ENCODE measurements at places on chromosomes 1 and 21.
A peak's percentile ranks its signal among the peaks of the same experiment; 100 is the strongest.

DNA sequence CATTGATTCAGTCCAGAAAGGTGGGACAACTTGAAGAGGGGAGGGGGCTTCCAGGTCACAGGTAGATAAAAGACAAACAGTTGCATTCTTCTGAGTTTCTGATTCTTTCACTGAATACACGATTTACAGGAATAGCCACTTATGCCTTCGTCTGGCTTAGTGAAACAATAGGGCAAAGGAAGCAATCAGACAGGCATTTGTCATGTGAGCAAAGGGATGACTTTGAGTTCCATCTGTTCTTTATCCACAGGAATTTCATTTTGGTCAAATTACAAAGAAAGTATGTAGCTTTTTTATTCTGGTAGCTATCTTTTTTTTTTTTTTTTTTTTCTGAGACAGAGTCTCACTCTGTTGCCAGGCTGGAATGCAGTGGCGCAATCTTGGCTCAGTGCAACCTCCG, 202.5 kb downstream of the TTLL7 start:
- DNase-seq: no peak

- no peak for DNase-seq
Observed at GRCh38 chr1:28811766-28812668, at the start of gene OPRD1. OPRD1 (plus strand) TSS chr1:28812170; CDS start chr1:28812384, 214 bp downstream.

- no peak for DNase-seq
Observed at GRCh38 chr21:45574081-45574501, 31.9 kb upstream of the SLC19A1 start.

GRCh38 chr1:56676571-56677035, 31.5 kb downstream of the PRKAA2 start:
- DNase-seq: no peak

GRCh38 chr1:114155706-114156105, 2.0 kb upstream of the SYT6 start:
- no peak for DNase-seq

GRCh38 chr1:213291526-213291925, 240.5 kb downstream of the RPS6KC1 start:
- no peak for DNase-seq

DNA sequence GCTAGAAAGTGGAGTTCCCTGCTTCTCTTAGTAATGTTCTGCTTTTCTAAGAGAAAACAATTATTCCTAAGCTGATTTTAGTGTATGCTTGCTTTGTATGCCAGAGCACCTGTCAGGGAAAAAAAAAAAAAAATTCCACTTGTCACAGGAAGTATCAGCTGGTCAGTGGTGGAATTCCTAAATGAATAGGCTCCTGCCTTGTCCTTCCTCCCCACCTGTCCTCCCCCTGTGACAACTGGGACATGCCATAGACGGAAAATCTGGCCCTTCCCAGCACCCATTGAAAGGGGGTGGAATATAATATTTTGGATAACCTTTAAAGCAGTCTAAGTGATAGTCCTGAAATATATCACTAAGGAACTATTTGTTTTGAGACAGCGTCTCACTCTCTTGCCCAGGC, 10.8 kb downstream of the FNDC5 start:
- DNase-seq: no peak

DNA sequence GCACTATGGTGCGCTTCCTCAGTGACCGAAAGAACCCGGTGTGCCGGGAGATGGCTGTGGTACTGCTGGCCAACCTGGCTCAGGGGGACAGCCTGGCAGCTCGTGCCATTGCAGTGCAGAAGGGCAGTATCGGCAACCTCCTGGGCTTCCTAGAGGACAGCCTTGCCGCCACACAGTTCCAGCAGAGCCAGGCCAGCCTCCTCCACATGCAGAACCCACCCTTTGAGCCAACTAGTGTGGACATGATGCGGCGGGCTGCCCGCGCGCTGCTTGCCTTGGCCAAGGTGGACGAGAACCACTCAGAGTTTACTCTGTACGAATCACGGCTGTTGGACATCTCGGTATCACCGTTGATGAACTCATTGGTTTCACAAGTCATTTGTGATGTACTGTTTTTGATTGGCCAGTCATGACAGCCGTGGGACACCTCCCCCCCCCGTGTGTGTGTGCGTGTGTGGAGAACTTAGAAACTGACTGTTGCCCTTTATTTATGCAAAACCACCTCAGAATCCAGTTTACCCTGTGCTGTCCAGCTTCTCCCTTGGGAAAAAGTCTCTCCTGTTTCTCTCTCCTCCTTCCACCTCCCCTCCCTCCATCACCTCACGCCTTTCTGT, 7.3 kb upstream of the PIGV start:
- no peak for DNase-seq

DNA sequence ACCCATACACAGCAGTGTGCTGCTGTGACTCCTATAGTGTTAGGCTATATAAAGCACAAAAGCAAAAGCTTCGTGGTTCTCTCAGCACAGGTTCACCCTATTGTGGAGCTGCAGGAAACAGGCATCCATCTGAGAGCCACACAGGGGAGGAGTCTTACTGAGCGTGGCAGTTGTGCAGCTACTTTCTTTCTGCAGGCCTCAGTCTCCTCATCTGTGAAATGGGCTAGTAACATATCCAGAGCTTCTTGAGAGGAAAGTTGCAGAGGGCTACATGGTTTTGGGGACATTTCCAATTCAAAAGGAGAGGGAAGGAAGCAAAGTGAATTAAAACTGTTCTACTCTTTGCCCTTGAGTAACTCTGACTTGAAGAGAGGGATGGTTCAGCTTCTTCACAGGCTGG, 142.0 kb downstream of the FOXD2 start:
- DNase-seq: no peak

GRCh38 chr1:156885314-156885713, 8.2 kb upstream of the PEAR1 start:
- no peak for DNase-seq

GRCh38 chr1:168845140-168845539, 116.1 kb upstream of the DPT start:
- DNase-seq: no peak

- no peak for DNase-seq
Observed at GRCh38 chr1:4674676-4675075, 20.3 kb downstream of the AJAP1 start.

- DNase-seq: peak; percentile 81
Observed at GRCh38 chr21:37073417-37074196, 553 bp downstream of the TTC3 start.

GRCh38 chr1:44217809-44218410, 4.6 kb downstream of the DMAP1 start:
- DNase-seq: peak; percentile 44

- DNase-seq: no peak
Observed at GRCh38 chr1:94982398-94982797, 55.5 kb upstream of the CNN3 start.

GRCh38 chr1:67393737-67394136, 36.5 kb downstream of the SERBP1 start:
- DNase-seq: no peak

DNA sequence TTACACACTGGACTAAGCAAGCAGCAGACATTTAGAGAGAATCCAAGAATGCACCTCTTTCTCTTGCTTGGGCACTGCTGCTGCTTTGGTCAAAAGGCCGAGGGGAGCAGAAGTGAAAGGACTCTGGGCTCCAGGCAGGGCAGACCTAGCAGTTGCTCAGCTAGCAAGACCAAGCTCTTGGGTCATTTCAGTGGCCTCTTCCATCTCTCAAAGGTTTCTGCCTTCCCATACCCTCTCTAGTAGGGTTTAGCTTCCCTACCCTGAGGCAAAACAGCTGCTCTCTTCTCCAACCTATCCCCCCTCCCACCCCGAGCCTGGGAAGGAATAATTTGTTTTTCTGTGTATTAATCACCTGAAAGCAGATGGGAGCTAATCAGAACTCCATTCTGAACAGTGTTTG, 25.8 kb downstream of the TFAP2E start:
- DNase-seq: no peak

DNA sequence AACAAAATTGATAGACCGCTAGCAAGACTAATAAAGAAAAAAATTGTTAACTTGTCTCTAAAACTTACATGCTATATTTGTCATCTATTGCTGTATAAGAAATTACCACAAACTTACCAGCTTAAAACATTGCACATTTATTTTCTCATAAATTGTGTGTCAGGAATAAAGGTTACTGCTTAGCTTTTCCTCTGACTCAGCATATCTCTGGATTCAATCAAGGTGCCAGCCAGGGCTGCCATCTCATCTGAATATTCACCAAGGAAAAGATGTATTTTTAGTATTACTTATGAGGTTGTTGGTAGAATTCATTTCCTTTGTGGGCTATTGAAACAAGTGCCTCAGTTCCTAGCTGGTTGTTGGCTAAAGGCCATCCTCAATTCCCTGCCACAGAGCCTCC, 912.6 kb upstream of the NEGR1 start:
- no peak for DNase-seq

DNA sequence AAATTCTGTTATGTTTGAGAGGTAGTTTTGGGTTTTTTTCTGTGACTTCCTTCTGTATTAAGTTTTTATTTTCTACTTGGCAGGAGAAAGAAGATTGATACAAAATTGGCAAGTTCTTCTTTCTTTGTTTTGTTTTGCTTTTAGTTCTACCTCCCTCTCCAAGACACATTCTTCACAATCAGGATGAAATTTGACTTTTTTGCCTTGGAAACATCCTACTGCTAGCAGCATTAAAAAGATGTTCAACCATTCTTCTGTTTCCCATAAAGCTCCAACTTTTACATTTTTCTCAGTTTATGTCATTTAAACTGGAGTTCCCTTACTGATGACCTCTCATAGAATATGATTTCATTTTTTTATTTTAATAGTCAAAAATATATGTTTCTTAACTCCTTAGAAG, 234.8 kb downstream of the NCAM2 start:
- no peak for DNase-seq

- no peak for DNase-seq
Observed at GRCh38 chr1:19450811-19451515, 34.4 kb downstream of the CAPZB start.

DNA sequence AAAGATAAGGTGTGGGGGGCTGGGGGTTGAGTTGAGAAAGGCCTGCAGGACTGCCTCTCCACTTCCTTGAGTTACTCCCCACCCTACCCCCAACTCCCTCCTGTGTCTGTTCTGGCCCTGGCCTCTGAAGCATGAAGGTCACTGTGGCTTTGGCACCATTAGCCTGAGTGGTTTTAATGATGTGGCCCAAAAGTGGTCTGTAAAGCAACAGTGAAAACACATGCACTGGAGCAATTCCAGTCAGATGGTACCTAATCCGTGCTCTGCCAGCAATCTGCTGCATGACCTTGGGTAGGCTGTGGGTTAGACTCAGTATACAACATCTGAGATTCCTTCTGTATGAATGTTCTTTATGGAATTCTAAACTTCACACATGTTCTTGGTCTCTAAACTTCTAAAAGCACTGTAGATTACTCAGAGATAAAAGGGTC, 86.5 kb upstream of the ATP1A1 start:
- no peak for DNase-seq

DNA sequence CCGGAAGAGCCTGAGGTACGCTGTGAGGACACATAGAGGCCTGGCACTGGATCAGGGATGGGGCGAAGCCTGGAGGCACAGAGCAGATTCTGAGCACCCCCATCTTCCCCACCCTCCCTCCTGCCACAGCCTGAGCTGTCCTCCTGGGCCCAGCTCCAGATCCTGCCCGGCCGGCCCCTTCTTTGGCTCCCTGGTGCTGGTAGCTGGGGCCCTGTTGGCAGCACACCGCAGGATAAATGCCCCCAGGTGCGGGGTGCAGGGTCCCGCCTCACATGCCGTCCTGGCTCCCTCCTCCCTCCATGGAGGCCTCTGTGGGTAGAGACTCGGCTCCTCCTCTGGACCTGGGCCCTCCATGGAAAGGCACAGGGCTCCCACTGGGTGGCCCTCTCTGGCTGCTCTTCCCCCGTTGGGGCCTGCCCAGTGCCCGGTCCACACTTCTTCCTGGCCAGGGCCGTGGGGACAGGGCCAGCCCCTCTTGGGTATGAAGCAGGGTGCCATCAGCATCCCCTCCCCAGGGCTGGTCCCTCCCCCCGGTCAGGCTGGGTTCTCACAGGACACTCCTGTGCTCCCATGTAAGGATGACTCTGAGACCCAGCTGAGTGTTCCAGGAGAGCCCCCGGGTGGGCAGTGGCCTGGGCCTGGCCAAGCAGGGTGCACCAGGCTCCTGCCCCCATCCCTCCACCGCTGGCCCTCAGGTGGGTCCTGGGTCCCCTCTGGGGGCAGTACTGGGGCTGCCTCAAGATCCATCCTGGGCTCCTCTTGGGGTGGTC, 1.1 kb upstream of the OBSCN start:
- DNase-seq: no peak

DNA sequence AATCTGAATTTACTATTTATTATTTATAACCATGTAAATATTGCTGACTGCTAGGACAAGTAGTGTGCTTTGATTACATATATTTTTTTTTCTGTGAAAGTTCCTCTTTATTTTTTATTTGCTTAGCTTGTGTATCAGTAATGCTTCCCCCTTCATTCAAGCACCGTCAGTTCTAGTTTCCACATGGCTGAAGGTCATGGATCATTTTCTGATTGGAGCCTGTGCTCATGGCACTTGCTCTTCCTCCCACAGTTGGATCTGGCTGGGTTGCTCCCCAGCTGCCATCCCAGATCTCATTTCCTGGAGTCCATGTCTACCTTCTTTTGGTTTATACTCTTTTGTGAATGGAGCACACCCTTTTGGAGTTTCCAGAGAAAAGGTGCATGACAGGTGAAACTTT, 57.0 kb upstream of the IGSF5 start:
- DNase-seq: no peak

DNA sequence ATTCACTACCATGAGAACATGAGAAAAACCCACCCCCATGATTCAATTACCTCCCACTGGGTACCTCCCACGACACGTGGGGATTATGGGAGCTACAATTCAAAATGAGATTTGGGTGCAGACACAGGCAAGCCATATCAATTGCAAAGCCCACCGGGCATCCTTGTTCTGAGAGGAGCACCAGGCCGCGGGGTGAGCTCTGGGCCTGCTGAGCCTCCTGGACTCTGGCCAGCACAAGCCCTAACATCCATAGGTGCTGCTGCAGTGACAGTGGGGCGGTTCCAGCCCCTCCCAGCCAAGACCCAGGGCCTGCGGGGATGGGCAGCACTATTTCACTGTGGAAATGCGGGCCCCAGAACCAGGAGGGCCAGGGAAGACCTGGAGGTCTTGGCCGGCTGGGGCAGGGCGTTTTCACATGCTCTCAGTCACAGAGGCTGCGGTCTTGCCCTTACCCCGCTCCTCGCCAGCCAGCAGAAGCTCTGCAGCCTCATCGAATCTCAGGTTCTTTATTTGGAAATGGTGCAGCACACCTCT, 103.8 kb downstream of the PCBP3 start:
- DNase-seq: no peak

GRCh38 chr1:99691175-99691574, 45.3 kb downstream of the PALMD start:
- DNase-seq: no peak
